ENCODE measurements at places on chromosomes 16 and 17.

DNA sequence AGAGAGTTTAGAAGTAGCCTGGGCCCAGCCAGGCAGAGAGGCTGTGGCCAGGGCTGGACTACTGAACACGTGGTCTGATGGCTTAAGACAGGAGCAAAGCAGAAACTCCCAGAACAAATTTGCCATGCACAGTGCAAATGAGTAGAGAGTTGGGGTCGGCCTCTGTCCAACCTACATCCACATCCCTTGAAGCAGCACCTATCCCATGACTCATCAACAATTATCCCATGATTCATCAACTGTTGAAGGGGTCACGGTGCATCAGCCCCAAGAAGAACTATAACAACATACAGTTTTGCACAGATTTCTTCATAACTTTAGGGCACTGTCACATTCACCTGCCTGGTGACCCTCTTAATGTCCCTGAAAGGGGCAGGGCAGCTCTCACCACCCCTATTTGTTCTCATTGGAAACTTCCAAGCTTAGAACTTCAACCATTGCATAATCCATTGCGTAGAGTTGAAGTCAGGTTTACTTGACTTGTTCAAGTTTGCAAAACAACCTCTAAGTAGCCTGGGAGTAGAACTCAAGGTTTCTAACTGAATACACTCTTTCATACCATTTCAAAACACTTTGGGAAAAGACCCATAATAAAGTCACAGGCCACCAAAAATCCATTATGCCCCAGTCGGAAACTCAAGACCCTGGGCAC lies 235.2 kb upstream of the CDH5 start:
- no peak for DNase-seq

GRCh38 chr17:48601539-48602425 lies 3.0 kb downstream of the HOXB6 start:
- no peak for DNase-seq

DNA sequence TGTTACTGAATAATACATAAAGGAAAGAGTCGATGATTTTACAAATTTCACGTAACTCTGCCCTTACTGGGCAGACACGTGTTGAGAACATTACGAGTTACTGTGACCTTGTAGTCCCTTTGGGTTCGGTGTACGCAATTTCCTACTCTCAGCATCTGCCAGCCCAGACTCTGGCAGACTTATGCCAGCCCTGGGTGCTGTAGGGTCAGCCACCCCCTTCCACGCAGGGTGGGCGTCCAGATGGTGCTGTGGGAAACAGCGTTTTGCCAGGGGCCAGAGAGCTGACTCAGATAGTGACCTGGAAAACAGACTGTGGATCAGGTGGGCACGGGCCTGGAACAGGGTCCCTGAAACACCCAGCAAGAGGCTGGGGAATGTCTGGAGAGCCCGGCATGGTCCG lies 148.9 kb downstream of the RPTOR start:
- DNase-seq = no peak

- DNase-seq = no peak
These were observed 211.2 kb downstream of the RPTOR start for GRCh38 chr17:80755650-80756405.

DNA sequence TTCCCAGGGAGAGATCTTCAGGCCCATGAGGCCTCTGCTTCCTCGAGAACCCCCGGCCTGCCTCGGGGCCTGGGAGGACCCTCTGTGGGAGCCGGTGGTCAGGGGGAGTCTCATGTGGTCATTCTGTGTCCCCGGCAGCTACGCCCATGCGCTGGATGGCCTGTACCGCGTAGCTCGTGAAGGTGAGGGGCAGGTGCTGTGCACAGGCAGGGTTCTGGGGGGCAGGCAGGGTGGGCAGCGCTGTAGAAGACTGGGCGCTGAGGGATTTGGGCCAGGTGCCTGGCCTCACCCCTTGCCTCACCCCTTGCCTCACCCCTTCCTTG lies 4.6 kb downstream of the SLC25A10 start:
- DNase-seq = no peak

- no peak for DNase-seq
These were observed 14.4 kb downstream of the ELAC2 start for GRCh38 chr17:13003454-13003851.

DNA sequence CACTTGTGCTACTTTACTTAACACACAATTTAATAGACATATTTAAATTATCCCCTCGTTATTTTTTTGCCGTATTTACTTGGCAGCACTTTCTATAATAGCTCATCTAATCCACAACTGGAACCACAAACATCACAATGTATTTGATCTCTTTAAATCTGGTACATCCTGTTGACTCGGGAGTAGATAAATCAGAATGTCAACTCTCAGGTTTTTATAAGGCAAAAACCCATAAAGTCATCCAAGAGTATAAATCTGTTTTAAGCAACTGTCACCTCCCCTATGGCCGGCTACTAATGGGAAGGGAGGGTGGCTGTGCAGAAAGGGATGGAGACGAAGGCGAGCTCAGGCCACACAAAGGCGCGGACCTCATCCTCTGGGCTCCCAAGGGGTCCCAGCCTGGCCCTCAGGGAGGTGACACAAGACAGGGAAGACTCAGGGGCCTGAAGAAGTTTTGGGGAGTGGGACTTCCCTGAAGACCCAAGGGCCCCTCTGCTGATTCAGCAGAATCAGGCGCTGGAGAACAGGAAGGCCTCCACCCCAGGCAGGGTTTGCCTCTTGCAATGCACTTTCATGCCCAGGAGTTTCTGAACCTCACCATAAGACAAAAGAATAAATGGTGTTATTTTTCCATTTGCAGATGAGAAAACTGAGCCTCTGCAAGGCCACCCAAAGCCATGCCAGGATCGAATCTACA lies 122.5 kb downstream of the ZNF423 start:
- DNase-seq = no peak

DNA sequence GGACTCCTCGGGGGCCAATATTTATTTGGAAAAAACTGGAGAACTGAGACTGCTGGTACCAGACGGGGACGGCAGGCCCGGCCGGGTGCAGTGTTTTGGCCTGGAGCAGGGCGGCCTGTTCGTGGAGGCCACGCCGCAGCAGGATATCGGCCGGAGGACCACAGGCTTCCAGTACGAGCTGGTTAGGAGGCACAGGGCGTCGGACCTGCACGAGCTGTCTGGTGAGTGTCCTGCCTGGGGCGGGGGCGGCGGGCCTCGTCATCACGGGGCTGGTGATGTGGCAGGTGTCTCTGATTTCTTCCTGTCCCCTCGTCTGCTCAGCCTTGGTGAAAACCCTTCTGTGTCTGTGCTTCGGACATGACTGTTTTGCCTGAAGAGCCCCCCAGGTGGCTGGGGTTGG lies 5.7 kb downstream of the METRNL start:
- DNase-seq = no peak

GRCh38 chr17:8143581-8144400 lies 8.4 kb downstream of the PER1 start:
- no peak for DNase-seq

DNA sequence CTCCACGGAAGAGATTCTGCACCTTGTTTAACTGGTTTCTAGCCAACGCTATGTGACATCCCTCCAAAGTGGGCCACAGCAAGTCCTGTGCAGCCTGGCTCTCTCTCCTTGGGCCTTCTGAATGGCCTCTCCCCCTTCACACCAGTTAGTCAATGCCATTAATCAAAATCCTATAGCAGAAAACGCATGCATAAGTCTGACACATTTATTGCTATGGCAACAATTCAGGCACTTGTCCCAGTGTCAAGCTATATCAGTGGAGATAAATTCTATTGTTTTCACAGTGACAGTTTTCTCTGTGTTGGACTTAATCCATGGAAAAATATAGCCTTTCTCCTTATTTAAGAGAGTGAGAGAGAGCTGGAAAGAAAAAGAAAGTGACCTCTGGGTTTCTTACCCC lies 87.2 kb upstream of the TOX3 start:
- DNase-seq = no peak

- no peak for DNase-seq
These were observed 21.0 kb downstream of the ATPAF2 start for GRCh38 chr17:18017958-18018357.

DNA sequence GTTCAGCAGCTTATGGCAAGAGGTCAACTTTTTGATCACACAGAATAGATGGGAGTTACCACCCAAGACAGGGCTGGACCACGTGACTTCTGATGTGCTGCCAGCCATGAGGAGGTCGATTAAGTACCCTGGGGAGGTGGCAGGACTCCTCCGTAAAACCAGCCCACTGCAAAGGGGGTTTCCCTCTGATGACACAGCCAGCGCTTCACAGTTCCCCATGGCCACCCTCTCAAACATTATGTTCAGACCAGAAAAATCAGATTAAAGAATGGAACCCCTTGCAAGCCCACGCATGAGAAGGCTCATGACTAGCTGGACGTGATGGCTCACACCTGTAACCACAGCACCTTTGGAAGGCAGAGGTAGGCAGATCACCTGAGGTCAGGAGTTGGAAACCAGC lies 222.9 kb downstream of the CPPED1 start:
- no peak for DNase-seq

DNA sequence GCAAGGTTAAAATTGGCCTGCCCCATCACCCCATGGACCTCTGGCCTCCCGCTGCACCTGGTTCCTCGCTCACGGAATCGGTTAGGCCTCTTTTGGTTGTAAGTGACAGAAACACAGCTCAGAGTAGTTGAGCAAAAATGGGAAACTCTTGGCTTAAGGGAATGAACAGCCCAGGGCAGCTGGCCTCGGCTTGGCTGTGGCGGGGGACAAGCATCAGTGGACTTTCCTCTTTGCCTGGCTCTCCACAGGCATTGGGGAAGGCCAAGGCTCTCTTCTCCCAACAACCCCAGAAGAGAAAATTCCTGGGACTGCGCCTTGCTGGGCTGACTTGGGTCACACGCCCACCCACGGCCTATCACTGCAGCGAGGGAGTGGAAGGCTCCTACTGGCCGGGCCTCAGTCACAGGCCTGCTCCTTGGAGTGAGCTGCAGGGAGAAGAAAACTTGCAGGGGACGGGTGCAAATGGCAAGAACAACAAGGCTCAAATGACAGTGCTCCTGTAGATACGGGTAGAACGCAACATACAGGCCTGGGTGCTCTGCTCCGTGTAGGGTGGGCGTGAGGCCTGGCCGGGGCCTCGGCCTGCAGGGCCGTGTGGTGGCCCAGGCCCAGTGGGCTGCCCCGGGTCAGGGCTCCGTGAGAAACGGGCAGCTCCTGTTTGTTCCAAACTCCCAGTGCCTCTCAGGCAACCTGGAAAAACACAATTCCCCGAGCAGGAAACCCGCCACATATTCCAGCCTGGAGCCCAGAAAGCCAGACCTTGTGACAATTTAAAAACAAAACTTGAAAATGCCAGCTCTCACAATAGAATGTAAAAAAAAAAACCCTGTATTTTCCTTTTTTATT lies 25.0 kb upstream of the ATP2A3 start:
- no peak for DNase-seq

GRCh38 chr17:42989726-42990652 lies 8.2 kb upstream of the RPL27 start:
- no peak for DNase-seq

GRCh38 chr17:30422171-30422570 lies 43.4 kb downstream of the CPD start:
- DNase-seq = no peak

DNA sequence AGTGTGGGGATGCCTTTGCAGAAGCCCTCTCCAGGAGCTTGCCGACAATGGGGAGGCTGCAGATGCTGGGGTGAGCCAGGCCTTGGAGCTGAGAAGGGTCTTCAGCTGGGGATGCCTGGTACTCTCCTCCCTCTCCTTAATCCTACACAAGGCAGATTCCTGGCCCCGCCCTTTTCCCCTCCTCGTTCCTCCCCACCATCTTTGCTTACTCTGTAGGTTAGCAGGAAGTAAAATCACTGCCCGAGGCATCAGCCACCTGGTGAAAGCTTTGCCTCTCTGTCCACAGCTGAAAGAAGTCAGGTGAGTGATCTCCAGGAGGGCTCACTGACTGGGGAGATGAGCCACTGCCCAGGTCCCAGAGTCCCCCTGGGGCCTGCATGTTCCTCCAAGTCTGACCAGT lies 38.7 kb downstream of the NLRC5 start:
- no peak for DNase-seq

Data from right kidney (tissue), 9 donors.